GDM1 (cell line): ENCODE measurements at places on chromosomes 1 and 21.

DNA sequence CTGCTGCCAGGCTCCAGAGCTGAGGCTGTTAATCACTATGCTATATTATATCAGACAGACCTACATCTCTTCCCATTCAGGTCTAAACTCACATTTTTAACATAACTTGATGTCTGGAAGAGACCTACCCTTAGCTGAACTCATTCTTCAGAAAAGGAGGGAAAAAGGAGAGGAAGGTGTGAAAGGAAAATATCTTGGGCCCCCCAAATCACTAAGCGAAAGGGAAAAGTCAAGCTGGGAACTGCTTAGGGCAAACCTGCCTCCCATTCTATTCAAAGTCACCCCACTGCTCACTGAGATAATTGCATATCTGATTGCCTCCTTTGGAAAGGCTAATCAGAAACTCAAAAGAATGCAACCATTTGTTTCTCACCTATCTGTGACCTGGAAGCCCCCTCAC, 222.2 kb downstream of the ASTN1 start:
- DNase-seq, result no peak

DNA sequence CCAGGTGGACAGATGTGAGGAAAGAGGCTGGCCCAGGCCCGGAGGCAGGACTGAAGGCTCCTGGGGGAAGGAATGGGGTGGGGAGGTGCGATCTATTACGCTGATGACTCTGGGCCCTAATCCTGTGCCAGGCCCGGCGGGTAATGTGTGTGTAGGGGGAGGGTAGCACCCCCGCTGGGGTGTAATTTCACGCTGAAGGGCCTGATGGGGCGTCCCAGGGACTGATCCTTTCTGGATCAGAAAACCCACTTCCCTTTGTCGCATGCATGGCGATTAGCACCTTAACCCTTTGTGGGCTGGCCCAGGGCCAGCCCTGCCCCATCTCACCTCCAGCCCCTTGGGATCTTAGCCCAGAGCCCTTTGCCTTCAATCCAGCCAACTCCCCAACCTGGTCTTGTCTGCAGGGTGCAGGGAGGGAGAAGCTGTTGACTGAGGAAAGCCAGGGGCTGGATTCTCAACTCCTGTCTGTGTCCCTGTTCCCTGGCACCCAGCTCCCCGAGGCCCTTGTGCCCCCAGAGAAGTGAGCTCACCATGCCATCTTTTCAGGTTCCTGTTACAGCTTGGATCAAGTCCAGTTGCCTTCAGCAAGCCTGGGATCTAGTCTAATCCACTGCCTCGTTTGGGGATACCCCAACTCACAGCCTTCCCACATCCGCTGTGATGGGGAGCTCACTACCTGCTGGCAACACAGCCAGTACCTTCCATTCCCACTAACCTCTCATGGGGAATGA, 26.0 kb downstream of the KNCN start:
- no peak for DNase-seq

DNA sequence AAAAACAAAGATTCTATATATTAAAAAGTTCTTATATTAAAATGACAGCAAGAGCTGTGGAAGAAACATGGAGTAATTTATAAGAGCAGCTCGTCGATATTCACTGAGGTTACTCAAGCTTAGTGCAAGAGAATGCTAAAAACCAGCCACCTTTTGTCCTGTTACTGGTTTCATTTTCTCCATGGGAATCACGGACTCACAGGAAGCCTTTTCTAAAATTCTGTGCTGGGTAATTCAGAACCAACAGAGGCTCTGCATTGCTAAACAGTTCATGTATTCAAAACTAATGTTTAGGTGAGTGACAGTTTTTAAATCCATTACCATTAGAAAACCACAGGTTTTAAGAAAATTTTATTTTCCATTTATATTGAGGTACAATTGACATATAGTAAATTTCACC, 147.8 kb upstream of the MAP1LC3C start:
- DNase-seq, result no peak

DNA sequence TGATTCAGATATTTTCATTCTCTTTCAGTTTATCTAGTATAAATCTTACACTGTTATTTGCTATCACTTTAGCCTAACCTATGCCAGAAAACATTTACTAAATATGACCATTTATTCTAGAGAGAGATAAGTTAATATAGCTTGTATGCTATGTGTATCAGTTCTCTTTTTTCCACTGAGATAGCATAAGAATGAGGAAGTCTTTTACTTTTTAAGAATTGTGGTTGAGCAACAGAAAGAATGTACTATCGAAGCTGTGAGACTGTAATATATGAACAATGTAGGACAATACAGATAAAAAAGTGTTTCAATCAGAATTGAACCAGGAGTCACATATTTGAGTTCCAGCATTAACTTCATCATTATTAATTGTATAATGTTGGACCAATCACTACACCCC, 479.9 kb upstream of the PLXNA2 start:
- DNase-seq, result no peak

- no peak for DNase-seq
Measured at GRCh38 chr1:231702331-231702730, 75.7 kb downstream of the DISC1 start.

DNA sequence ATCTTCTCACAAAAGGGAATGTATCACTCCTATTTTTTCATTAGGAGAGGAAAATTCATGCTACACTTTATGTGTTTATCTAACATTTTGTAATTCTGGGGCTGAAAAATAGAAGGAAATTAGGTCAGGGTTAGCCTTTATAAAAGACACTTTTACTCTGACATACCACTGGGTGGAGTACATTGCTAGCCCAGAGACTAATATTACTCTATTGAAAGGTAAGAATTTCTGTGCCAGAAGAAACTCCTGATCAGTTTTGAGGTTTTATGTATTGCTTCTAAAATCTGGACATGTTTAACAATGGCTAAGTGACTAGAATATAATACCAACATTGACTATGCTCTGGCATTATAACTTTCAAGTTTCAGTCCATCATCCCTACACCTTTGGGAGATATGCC, 724.6 kb downstream of the USP25 start:
- no peak for DNase-seq

DNA sequence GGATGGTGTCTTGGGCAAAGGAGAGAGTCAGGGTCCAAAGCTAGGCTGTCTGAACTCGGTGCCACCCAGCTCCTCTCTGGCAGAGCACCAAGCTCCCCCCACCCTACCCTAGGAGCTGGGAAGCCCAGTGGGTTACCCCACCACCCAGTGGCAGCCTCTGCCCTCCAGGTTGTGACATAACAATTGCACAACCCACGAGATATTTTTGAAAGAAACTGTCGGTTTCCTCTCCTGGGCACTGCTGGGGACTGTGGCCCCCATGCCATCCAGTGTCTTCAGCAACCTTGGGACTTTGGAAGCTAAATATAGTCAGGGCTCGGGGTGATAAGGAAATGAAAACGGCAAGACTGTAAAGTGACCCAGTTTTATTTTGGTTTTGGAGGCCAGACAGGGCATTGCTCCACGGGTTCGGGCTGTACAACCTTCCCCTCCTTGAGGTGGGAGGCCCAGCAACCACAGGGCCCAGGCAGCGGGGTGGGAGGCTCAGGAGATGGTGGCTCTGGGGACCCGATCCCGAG, 1.4 kb downstream of the CITED4 start:
- no peak for DNase-seq

- DNase-seq, result peak; percentile 48
Measured at GRCh38 chr1:159991513-159991912, 37.5 kb upstream of the SLAMF9 start.

DNA sequence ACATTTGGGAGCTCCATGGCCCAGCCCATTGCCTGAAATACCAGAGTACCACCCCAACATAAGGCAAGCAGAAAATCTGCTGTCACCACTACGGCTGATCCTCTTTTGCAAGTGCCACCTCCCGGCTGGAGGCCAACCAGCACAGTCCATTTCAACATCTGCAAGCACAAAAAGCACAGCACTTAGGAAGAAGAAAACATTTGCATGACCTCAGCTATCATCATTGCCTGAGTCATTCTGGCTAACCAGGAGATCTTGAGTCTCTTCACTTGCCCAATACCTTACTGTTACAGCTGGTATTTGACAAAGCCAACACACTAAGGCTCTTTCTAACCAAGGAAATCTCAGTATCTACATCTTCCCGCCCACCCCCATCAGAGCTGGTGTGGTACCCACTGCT, 55.9 kb downstream of the NEK7 start:
- DNase-seq, result no peak

DNA sequence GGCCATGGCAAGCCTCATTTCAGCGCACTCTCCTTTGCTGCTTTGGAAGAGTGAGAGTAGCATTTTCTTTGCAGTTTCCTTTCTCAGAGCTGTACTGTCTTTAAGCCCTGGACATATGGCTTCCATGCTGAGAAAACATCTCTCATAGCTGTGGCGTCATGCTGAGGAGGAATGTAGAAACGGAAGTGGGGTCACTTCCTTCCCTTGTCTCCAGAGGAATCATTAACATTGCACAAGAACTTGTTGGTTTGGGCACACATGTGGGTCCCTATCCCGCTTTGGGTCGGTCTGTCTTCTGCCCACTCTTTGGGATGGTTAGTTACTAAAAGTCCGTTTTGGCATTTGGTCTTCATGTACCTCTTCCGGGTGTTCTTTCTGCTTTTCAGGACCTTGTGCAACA, 5.6 kb downstream of the MFN2 start:
- no peak for DNase-seq

DNA sequence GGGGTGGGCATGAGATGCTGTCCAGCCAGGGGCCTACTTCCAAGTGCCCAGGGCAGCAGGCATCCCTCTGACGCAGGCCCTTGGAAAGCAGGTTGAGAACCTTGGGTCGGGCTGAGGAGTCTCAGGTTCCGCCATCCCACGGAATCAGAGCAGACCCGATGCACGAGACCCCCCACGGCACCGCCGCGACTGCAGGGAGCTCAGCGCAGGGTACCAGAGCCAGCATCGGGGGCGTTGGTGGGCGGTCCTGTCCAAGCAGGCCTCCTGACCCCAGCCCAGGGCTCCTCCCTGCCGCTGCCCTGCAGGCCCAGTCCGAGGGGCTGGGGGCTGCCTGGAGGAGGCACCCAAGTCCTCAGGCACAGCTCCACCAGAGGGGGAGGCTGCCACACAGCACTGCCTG, 177.2 kb downstream of the PRDM16 start:
- no peak for DNase-seq

DNA sequence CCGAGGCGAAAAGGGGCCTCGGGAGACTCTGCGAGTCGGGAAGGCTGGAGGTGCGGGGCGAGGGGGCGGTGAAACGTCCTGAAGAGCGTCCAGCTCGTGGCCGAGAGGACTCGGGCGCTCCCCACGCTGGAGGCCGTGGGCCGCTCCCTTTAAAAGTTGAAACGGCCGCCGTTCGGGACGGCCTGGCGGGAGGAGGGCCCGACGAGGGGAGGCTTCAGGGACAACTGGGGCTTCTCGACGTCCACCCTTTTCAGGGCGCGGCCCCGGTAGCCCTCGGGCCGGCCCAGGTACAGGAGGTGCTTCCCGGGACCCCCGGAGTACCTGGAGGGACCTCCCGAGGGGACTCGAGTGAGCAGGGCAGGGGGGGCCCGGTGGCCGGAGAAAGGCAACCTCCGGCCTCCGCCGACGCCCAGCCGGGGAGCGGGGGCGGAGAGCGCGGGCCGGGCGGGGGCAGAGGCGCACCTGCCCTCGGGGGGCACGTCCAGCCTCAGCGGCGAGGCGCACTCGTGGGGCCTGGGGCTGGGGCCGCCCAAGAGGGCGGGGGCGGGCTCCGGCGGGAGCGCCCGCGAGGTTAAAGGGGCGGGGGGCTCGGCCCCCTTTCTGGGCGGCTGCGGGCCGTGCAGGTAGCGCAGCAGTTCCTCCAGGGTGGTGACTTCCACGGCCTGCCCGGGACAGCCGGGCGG, 14.0 kb downstream of the SEMA6C start:
- DNase-seq, result no peak

- no peak for DNase-seq
Measured at GRCh38 chr1:113109908-113110554, 37.0 kb downstream of the LRIG2 start.

DNA sequence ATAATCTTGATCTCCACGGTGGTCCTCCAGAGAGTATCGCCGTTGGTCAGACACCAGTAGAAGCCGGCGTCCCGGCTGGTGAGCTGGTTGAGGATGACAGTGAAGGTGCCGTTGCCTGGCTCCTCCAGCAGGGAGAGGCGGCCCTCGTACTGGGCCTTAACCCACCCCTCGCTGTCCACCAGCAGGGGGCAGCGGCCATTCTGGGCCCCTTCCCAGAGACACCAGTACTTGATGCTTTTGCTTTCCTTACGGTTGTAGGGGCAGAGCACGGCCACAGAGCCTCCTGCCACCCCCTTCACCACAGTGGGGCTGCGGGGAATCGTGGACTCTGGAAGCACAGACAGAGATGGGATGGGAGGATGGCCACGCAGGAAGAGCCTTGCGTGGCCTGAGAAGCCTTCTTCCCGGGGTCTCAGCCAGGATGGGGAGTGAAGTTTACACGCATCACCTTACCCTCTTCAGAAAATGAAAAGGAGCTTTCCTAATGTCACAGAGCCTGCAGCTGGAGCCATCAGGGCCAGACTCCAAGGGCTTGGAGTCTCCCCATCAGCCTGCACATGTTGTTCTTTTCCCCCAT, 10.7 kb downstream of the PIGR start:
- peak; percentile 39 for DNase-seq

- no peak for DNase-seq
Measured at GRCh38 chr1:211614615-211615014, 35.7 kb upstream of the SLC30A1 start.

DNA sequence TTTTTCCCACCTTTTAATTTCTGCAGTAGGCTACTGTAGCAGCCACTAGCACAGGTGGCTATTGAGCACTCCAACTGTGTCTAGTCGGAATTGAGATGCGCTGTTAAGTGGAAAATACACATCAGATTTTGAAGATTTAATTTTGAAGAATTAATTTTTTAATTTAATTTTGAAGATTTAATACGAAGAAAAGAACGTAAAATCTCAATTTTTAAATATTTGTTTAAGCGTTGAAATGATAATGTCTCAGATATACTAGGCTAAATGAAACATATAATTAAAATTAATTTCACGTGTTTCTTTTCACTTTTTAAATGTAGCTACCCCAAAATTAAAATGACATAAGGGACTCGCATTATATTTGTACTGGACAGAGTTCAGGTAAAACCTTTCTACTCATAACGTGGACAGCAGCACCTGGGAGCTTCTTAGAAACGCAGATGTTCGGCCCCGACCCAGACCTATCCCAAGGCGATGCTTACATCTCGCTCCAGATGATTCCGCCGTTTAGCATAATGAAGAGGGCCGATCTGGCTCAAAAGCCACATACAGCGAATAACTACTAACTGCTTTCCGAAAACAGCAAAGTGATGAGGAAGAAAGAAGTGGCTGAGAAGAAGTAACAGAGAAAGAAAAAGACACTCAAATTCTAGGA, 717 bp downstream of the CRYZL1 start:
- no peak for DNase-seq
